Inflammatory macrophage (primary cell): ENCODE measurements at places on chromosomes 16 and 17.

DNA sequence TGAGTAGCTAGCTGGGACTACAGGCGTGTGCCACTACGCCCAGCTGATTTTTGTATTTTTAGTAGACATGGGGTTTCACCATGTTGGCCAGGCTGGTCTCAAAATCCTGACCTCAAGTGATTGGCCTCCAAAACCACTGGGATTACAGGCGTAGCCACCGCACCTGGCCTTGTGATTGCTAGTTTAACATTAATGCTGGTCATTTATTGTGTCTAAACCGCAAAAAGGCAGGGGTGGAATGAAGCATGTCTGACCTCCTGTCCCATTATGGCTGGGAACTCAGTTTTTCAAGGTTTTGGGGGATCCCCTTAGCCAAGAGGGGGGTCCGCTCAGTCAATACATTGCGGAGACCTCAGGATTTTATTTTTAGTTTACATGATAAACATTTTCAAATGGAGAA, 10.7 kb upstream of the CNGB1 start:
- DNase-seq = no peak

GRCh38 chr17:46044989-46045388, 45.9 kb downstream of the STH start:
- no peak for DNase-seq

DNA sequence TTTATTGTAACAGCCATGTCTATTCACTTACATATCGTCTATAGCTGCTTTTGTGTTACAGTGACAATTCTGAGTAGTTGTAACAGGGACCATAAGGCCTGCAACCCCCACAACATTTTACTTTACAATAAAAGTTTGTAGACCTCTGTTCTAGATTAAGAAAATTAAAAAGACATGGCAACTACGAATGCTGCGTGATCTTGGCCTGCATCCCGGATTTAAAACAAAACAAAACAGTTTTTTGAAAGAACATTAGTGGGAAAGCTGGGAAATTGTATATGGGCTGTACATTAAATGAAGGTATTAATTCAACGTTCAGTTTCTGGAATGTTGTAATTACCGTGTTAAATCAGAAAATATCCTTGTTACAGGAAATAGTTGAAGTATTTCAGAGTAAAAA, 64.1 kb downstream of the RMI2 start:
- DNase-seq = no peak

DNA sequence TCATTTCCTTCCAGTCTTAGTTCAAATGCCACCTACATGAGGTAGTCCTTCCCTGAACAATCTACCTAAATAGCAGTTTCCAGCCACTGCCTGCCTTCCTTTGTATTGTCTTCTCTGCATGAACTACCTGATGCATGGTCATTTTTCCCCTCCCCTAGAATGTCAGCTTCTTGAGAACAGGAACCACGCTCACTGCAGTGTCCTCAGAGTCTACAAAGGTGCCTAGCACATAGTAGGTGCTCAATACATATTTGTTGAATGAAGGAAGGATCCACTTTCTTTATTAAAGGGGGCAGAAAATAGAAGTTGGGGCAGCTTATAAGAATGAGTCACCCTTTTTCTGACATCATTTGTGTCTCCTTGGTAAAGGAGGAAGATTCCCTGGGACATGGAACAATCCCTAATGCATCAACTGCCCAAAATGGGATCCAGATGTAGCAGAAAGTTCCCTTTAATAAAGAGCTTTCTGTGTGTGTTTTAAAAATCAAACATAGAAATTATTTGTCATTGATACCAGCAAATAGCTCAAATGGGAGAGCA, 4.4 kb upstream of the CYLD start:
- no peak for DNase-seq

GRCh38 chr17:41544491-41544892, 16.4 kb upstream of the KRT19 start:
- DNase-seq = no peak

GRCh38 chr17:39325528-39326240, 75.7 kb downstream of the FBXL20 start:
- peak; percentile 82 for DNase-seq

GRCh38 chr16:12447556-12447955, 356.1 kb downstream of the CPPED1 start:
- DNase-seq = no peak

GRCh38 chr17:39277110-39277509, 51.4 kb upstream of the STAC2 start:
- no peak for DNase-seq

GRCh38 chr17:2058586-2059546, 4.0 kb downstream of the HIC1 start:
- peak; percentile 89 for DNase-seq

DNA sequence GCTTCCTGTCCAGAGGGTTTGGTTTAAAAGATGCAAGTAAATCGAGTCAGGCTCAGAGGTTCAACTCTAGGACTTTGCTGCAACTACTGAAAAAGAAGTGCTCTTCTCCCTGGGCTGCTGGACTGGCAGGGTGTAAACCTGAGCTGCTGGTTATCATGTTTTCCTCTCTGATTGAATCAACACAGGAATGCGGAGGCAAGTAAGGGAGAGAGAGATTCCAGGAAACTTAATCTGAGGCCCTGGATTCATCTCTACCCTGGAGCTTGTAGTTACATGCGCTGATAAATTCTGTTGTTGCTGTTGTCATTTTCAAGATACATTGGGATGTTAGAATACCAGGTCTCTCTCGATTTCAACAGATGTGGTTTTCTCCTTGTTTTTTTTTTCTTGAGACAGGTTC, 8.2 kb upstream of the HS3ST3A1 start:
- no peak for DNase-seq

GRCh38 chr16:85137323-85138072, 25.2 kb upstream of the CIBAR2 start:
- peak; percentile 90 for DNase-seq

- no peak for DNase-seq
These were observed 35.0 kb downstream of the ZCCHC14 start for GRCh38 chr16:87457709-87458423.

GRCh38 chr17:58564971-58565370, 50.5 kb upstream of the MTMR4 start:
- DNase-seq = no peak

- DNase-seq = no peak
These were observed 11.0 kb upstream of the KRT17 start for GRCh38 chr17:41635121-41636097.

GRCh38 chr17:75998327-75998795, 2.3 kb upstream of the CDK3 start:
- DNase-seq = no peak

DNA sequence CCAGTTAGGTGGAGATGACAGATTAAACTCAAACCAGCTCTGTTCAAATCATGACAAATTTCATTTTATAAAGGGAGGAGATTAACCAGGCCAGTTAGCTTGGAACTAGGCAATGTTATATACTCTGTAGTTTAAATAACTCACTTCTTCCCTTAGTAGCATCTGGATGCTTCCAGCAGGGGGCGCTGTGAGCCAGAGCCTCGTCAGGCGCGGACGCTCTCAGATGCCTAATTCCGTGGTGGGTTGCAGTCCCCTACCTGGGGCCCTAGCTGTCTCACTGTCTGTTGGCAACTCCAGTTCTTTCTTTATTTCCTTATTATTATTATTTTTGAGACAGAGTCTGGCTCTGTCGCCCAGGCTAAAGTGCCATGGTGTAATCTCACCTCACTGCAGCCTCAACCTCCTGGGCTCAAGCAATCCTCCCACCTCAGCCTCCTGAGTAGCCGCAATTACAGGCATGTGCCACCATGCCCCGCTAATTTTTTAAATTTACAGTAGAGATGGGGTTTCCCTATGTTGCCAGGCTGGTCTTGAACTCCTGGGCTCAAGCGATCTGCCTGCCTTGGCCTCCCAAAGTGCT, 17.3 kb upstream of the WFDC1 start:
- peak; percentile 40 for DNase-seq

- no peak for DNase-seq
These were observed 10.1 kb upstream of the WDR45B start for GRCh38 chr17:82658331-82658730.

DNA sequence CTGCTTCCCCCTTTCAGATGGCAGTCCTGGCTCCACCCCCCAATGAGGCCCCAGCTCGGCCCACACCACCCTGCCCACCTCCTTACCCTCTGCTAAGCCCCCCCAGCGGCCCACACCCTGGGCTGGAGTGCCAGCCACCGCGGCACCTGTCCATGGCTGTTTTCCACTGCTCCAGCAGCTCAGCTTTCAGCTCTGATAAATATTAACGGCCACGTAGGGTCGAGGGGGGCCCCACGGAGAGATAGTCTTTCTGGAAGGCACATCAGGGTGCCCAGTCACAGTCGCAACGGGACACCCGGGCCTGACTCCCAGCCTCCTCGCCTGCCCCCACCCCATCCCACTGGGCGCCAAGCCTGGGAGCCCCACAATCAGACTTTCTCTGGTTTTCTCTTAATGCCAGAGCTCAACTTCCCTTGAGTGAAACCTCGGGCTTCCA, 46.5 kb upstream of the CIBAR2 start:
- DNase-seq = no peak

- DNase-seq = no peak
These were observed 47.0 kb downstream of the BCAS3 start for GRCh38 chr17:60724647-60725046.

DNA sequence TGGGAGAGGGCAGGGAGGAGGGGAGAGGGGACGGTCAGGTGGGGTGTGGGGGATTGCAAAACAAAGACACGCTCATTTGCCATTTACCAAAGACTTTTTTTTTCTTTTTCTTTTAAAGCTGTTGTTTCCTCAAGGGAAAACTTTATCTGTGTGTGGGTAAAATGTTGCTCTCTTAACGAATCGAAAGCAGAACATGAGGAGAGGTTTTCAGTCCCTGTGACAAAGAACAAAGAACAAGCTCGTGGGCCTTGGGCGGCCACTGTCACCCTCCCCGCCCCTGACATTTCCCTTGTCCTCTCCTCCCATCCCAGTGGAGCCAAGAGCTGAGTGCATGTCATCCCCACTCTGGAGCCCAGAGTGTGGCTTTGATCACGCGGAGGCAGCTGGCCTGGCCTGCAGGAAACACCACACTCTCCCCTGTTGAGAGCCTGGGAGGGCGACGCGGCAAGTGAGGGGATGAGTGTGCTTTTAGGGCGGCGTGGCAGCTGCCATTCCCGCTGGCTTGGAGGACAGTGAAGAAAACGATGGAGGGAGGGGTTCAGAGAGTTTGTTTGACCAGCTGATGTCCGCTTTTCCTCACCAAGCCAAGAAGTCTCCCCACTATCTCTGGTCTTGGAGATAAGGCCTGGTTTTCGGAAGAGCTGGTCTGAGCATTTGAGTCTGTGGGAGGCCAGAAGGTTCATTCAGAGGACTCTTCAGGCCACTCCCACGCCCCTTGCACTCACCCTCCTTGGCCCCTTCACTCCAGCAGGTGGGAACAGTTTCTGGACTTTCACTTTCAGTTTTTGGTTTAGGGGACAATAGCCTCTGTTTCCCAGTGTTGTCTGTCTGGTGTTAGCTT, 11.4 kb downstream of the CCR7 start:
- DNase-seq = peak; percentile 18

DNA sequence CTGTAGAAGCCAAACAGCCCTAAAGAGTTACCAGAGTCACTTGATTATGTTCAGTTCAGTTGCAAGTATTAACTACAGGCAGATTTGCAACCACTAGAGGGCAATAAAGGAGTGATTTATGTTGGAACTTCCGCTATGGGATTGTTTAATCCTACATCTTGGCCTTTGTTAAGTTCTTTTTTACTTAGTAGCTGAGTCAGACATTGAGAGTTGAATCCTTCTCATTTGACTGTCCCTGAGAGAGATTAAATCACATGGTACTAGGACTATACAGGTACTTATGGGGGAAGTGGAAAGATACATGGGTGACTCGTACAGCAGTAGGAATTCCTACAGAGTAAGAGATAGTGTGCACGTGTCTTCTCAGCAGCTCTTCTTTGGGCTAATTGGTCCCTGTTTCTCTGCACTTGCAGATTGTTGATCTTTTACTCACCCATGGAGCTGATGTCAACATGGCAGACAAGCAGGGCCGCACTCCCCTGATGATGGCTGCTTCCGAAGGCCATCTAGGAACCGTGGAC, 40.3 kb downstream of the CYB561 start:
- DNase-seq = peak; percentile 70

GRCh38 chr16:9050102-9050830, 41.2 kb upstream of the HAPSTR1 start:
- peak; percentile 39 for DNase-seq

DNA sequence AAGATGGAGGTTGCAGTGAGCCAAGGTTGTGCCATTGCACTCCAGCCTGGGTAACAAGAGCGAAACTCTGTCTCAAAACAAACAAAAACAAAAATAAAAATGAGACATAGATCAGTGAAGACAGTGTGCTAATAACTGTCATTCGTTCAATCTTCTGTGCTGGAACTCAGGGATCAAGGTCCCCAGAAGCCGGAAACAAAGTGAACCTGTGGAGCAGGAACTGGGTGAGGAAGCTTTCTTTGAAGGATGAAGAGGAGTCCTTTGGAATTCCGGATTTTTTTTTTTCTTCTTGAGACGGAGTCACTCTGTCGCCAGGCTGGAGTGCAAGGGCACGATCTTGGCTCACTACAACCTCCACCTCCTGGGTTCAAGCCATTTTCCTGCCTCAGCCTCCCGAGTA, 2.1 kb upstream of the SLC2A4 start:
- no peak for DNase-seq

- no peak for DNase-seq
These were observed 215.1 kb downstream of the RBFOX1 start for GRCh38 chr16:7547736-7548135.

DNA sequence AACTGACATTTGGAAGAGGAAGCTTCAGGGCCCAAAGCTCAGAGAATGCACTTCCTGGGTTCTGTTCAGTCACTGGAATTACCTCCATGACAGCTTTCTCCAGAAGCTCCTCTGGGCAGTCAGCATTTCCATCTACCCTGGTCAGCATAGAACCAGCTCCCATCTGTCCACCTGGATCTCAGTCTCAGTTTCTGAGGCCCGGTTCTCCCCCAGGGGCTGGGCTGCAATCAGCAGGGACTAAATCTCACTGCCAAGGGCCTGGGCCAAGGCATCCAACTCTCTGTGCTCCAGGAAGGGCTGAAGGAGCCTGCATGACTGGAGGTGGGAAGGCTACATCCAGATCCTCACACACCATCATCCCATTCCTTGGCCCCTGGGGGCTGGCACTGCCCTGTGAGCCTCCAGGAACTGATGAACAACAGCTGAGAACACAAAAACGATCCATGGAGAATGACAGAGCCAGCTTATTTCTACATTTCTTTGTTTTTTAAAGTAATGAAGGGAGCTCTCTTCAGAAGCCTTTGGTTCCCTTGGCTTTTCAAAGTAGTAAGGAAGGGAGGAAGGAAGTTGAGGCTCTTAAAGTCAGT, 66.3 kb upstream of the MRTFB start:
- peak; percentile 33 for DNase-seq

DNA sequence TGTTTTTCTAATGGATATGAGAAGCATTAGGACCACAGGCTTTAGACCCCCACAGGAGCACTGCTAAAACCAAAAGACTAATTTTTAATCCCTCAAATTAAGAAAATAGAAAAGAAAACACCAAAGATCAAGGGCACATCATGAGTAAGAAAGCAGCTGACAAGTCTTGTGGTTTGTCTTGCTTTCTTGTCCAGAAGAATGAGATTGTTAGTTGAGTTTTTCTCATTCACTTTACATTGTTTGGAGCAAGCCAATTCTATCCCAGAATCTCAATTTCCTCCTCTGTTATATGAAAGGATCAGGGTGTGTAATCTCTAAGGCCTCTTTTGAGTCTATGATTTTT, 899.0 kb downstream of the KCNJ2 start:
- no peak for DNase-seq

GRCh38 chr16:17241264-17241835, 229.4 kb downstream of the XYLT1 start:
- DNase-seq = no peak
